CD4-positive, alpha-beta T cell treated with Interleukin-6 at 100 ng/mL for 8 hours (primary cell): ENCODE measurements at places on chromosomes 3 and 15.

DNA sequence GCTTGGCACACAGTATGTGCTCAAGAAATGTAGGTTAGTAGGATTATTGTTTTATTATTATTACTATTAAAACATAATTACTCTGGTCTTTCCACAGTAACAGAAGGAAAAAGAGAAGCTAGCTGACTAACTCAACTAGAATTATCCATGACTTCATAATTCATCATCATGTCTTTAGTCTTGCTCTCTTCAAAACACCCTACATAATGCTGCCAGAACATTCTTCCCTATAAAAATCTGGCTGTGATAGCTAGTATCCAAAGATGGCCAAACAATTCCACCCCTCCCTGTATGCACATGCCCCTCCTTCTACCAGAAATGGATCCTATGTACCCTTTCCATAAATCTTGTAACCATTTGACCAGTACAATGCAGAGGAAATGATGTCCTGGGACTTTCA is 48.8 kb upstream of the SRGAP3 start:
- DNase-seq: no peak

GRCh38 chr3:183188895-183189462 is 26.4 kb upstream of the LAMP3 start:
- peak; percentile 8 for DNase-seq

- DNase-seq: no peak
Observed at GRCh38 chr3:112042842-112043280, 8.3 kb downstream of the TMPRSS7 start.

DNA sequence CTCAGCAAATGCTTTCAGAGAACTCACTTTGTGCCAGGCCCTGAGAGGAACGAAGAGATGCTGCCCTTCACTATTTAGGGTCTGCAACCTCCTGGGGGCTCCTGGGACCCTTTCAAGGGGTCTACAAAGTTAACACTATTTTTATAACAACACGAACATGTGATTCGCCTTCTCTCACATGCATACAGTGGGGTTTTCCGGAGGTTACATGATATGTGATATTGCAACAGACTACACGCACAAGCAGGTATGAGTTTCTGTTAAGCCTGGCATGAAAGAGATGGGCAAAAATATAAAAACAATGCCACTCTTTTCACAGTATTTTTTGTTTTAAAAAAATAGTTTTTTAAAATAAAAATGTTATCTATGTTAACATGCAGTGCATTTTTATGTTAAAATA is 10.3 kb downstream of the STARD5 start:
- no peak for DNase-seq

DNA sequence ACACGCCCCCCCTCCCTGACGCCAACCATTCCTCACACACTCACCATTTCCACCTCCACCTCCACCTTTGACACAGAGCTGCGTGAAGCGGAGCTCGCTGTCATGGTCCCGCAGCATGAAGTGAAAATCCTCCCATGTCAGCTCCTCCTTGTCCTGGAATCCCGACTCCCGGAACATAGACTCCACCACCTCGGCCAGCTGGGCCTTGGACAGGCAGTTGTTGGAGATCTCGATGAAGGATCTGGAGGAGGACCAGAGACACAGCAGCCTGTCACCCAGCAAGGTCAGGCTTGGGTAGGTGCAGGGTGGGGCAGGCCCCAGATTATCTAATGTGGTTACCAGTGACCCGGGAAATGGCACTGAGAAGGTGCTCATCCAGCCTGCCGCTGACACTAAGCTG is 12.2 kb downstream of the DUOX2 start:
- DNase-seq: no peak
